ENCODE measurements at places on chromosomes 4 and X. TPM values are rescaled to one million over a fixed set of nuclear protein-coding genes. Genes with fewer than 3 reads are reported as not detected.

PRR32 gene
- total RNA-seq, result not detected

GRCh38 chr4:84547211-84547610 is 35.7 kb upstream of the CDS1 start:
- no peak overlapping the region for H3K27ac ChIP-seq
- no peaks in the 10 kb centered on the region for H3K36me3 ChIP-seq
- H3K27me3 ChIP-seq, result no peaks in the 10 kb centered on the region

LNX1 gene
- 21.7 TPM for total RNA-seq

DNA sequence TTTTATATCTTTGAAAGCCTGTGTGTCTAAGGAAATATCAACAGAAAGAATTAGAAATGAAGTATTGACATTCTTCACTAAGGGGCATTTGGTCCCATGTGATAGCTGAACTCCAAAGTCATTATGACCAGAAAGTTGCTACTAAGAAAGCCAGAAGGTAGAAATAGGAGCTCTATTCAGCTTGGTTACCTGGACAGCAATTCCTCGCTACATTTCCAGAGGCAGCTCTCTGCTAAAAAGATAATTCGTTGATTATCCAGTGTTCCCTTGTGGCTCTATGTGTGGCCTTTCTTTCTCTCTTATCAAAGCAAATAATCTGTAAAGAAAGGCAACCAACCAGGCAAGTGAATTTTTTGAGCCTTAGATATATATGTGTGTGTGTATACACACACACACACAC is 341.3 kb downstream of the ADGRL3 start:
- no peaks in the 10 kb centered on the region for H3K4me1 ChIP-seq
- H3K27ac ChIP-seq, result no peak overlapping the region
- H3K36me3 ChIP-seq, result no peaks in the 10 kb centered on the region

DNA sequence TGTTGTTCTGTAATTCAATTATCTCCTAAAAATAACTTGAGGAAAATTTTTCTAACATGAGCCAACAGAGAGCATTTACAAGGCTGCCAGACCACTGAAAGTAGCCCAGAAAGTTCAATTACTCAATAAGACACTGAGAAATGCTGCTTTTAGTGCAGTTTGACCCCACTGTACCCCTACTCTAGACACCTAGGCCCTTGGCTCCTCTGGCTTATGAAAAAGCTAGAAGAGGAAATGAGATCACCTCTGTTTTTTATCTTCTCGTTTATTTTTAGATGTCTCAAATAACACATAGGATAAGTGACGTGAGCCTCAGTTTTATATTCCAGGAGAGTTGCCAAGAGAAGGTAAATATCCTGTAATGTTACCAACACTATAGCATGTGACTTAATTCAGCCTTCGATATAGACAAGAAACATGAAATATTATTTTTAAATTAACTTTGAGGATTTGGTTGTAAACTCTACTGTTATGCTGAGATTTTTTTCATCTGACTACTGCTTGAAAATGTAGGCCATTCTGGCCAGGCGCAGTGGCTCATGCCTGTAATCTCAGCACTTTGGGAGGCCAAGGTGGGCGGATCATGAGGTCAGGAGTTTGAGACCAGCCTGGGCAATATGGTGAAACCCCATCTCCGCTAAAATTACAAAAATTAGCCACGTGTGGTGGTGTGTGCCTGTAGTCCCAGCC is 24.4 kb downstream of the TNIP3 start:
- DNase-seq, result no peak
- no peak overlapping the region for H3K27ac ChIP-seq
- no peaks in the 10 kb centered on the region for H3K36me3 ChIP-seq

GRCh38 chr4:1243451-1244080 is 5.4 kb downstream of the CTBP1 start:
- peaks cover 25% of the 10 kb centered on the region for H3K36me3 ChIP-seq
- H3K27me3 ChIP-seq, result no peaks in the 10 kb centered on the region
- H3K4me3 ChIP-seq, result no peak overlapping the region

DNA sequence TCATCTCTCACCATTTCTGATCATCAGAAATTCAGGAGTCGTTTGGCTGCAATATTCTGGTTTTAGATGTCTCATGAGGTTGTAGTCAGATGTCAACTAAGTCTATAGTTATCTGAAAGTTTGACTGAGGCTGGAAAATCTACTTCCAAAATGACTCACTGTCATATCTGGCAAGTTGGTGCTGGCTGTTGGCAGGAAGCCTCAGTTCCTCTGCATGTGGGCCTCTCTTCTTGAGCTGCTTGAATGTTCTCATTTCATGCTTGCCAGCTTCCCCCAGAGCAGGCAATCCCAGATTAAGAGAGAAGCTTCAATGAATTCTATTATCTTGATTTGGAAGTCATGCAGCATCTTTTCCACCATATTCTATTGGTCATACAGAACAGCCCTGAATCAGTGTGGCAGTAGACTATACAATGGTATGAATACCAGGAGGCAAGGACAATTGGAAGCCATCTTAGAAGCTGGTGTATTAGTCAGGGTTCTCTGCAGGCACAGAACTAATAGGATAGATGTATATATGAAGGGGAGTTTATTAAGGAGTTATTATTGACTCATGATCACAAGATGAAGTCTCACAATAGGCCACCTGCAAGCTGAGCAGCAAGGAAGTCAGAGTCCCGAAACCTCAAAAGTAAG is 46.8 kb upstream of the ELF2 start:
- H3K27ac ChIP-seq, result no peak overlapping the region
- DNase-seq, result no peak
- H3K36me3 ChIP-seq, result no peaks in the 10 kb centered on the region

DNA sequence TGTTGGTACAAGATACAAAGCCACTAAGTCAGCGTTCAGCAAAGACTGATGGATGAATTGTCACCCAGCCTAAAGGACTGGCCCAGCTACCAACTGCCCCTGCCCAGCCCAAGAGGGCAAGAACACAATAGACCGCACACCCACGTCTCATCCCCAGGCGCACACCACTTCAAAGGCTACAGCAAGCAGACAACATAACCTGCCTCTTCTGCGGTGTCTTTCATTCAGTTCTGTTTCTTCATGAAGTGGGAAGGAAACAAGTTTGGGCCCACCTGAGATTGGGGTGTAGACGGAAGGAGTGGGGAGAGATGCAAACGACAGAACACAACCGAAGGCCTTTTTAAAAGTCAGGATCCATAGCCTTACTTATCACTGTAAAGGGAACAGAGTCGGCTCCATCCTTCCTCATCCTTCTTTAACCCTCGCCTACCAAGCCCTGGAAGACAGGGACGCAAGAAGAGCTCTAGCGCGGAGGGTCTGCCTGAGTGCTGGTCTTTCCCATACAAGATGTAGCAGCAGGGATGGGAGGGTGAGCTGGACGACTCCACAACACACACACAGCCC is 691 bp downstream of the SCARB2 start:
- H3K27me3 ChIP-seq, result no peaks in the 10 kb centered on the region
- H3K4me3 ChIP-seq, result peak overlapping the region; percentile 81
- DNase-seq, result no peak
- H3K36me3 ChIP-seq, result no peaks in the 10 kb centered on the region

KCND1 gene
- total RNA-seq, result 0.55 TPM
